Articular chondrocyte of knee joint (primary cell): ENCODE measurements at places on chromosomes 16 and 17. TPM values are rescaled to one million over a fixed set of nuclear protein-coding genes. Genes with fewer than 3 reads are reported as not detected.

Gene TSPAN10
- total RNA-seq, result 2.9 and 4.3 TPM in 2 replicates

Gene ZNF750
- total RNA-seq, result not detected in 2 replicates

Gene RASD1
- total RNA-seq, result 13.9 and 49.0 TPM in 2 replicates

Gene MC1R
- total RNA-seq, result 5.4 and 8.2 TPM in 2 replicates

Gene SLX1B
- 11.6 and 12.4 TPM in 2 replicates for total RNA-seq

Gene KIF2B
- not detected in 2 replicates for total RNA-seq

Gene CCL16
- not detected in 2 replicates for total RNA-seq

Gene TAT
- not detected in 2 replicates for total RNA-seq

Gene EME1
- 3.0 and 3.1 TPM in 2 replicates for total RNA-seq

Gene ANKS4B
- total RNA-seq, result not detected in 2 replicates

Gene ARL5C
- total RNA-seq, result not detected in 2 replicates

Gene TBC1D3
- total RNA-seq, result not detected in 2 replicates

Gene WIPI1
- total RNA-seq, result 106 and 149 TPM in 2 replicates

Gene ZNF469
- total RNA-seq, result 5.7 and 7.8 TPM in 2 replicates

Gene NFE2L1
- 150 and 167 TPM in 2 replicates for total RNA-seq

Gene COX6A2
- total RNA-seq, result not detected in 2 replicates

Gene BCL6B
- total RNA-seq, result 0.11 and 0.13 TPM in 2 replicates

Gene SMG1
- 79.3 and 81.7 TPM in 2 replicates for total RNA-seq

Gene OR3A1
- 0.13 TPM in 1 of 2 replicates, not detected in the other for total RNA-seq

Gene CCDC200
- 0.26 TPM in 1 of 2 replicates, not detected in the other for total RNA-seq
